CD8-positive, alpha-beta memory T cell (primary cell): ENCODE measurements at places on chromosomes 7 and 10.

DNA sequence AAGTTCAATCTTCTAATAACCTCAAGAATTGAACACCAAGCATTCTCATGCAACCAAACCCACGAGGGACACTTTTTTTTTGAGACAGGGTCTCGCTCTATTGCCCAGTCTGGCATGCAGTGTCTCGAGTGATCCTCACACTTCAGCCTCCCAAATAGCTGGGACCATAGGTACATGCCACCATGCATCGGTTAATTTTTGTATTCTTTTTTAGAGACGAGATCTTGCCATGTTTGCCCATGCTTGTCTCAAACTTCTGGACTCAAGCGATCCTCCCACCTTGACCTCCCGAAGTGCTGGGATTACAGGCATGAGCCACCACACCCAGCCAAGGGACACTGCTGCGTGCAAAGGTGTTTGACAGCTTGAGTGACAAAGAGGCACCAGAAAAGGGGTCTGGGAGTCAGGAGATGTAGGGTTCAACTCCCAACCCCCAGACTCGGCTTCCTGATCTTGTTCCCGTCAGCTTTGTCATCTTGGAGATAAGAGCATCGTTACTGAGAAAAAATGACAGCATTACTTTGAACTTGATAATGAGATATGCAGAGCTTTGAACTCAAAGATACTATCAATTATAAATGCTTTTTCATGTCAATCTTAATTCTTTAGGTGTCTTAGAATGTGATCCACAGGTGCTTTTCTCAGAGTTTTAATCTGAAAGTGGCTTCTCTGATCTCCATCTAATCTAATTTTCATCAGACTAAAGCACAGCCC is 1.6 kb upstream of the CYTH3 start:
- DNase-seq: no peak

GRCh38 chr10:93503075-93503474 is 6.7 kb downstream of the CEP55 start:
- no peak for DNase-seq

DNA sequence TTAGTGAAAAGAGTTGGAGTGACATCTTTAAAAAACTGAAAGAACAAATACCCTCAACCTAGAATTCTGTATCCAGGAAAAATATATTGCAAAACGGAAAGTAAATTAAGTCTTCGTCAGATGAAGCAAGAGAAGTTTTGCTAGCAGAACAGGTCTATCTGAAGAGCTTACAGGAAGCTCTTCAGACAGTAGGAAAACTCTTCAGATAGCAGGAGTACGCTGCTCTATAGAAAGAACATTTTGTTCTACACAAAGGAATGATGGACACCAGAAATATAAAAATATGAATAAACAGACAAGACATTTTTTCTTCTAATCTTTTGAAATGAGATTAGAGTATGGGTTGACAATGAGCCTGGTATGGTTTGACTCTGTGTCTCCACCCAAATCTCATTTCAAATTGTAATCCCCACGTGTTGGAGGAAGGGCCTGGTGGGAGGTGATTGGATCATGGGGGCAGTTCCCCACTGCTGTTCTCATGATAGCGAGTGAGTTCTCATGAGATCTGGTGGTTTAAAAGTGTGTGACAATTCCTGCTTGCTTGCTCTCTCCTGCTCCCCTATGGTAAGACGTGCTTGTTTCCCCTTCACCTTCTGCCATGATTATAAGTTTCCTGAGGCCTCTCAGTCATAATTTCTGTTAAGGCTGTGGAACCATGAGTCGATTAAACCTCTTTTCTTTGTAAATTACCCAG is 567.3 kb downstream of the AUTS2 start:
- no peak for DNase-seq

GRCh38 chr10:102758240-102758932 is 14.6 kb downstream of the WBP1L start:
- DNase-seq: no peak

GRCh38 chr7:10429031-10429430 is 544.6 kb upstream of the PHF14 start:
- DNase-seq: no peak

GRCh38 chr7:14899030-14899429 is 3.5 kb downstream of the DGKB start:
- no peak for DNase-seq

- no peak for DNase-seq
Observed at GRCh38 chr10:126538439-126539135, 131.9 kb downstream of the C10orf90 start.

DNA sequence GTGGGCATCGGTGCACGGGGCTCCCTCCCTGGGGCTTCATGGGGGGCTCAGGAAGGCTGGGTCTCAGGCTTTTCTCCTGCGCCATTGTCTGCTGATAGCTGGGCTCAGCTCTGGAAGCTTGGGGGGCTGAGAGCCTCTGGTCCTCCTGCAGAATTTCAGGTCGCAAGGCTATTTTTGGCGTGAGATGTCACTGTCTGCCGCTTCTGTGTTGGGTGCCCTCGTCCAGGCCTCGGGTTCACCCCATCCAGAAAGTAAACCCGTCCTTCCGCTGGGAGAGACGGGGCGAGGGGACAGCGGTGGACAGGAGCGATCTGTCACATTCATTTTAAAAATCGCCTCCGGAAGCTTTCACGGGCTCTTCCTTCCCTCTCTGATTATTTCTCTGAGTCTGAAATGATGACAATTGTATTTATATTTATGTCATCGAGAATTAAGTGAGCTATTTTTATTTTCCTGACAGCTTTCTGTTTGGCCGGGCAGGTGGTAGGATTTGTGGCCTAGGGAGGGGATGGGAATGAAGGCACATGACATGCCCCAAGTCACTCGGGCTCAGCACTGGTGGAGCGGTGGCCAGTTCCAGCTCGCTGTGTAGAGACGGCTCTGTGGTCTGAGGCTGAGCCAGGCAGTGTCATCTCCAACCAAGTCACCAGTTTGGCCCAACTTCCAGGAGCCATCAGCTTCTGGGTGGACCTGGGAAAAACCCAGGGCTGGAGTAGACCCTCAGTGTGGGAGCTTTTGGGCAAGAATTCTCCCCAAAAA is 40.7 kb upstream of the AP5Z1 start:
- DNase-seq: no peak

DNA sequence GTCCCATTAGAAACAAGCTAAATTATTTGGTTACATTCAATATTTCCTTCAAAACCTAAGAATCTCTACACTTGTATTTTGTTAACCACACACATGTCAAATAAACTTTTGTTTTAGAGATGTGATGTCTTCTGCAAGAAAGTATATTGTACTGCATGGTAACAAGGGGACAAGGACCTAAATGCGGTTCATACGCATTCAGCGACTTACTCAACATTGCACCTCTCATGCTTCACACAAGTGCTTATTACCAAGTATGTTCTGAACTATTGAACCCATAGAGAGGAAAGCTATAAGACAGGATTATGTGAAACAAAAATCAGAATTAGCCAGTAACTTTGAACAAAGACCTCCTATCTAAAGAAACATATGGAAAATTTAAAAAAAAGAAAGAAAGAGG is 68.3 kb downstream of the CREB5 start:
- DNase-seq: no peak

- DNase-seq: no peak
Observed at GRCh38 chr10:125190946-125191345, 30.6 kb upstream of the CTBP2 start.

DNA sequence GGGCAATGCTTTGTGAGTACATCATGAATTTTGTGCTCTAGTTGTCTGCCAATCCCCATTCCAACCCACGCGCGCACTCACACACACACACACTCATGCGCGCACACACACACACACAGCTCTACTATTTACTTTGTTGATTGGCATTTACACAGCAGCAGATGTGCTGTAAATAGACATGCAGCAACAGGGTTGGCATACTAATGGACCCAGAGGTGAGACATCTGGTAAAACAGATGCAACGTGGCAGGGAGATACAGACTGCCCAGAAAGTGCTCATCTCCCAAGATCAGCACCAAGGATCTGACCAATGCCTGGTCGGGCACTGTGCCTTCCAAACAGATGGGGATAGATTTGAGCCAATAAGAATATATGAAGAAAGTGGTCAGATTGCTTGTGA is 873.0 kb downstream of the SORCS3 start:
- DNase-seq: no peak

DNA sequence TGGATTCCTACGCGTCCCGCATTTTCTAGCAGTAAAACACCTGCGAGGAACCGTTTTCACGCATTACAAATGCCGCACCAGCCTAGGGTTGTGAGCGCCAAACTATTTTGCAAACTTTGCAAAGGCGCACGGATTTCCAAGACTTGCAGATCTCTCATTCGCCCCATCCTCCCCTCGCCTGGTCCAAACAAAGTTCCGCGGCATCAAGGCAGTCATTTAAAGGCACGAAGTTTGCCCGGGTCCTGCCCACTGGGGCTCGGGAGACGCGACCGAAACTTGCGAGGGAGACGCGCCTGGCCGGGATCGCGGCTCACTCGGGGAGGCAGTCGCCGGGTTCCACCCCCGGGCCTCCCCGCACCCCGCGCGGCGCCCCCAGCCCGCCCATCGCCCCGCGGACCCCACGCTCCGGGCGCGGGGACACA is 613 bp downstream of the USP6NL start:
- DNase-seq: no peak

DNA sequence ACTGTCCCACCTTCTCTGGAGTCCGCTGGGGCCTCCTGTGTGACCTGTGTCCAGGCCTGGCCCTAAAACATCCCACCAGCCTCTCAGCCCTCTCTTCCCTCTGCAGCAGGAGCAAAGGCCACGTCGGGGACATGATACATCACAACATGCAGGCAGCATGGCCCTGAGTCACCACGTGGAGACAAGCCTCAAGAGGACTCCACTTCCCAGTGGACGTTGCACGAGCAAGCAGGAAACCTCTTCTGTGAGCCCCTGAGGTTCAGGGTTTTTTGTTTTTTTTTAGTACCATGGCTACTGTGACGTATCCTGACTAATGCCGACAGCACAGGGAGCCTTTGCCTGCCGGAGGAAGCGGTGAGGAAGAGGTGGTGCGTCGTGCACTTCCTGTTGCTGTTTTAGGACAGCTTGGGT is 165.9 kb downstream of the DNAJB6 start:
- DNase-seq: peak; percentile 84

GRCh38 chr10:110205051-110205675 is 2.2 kb upstream of the MXI1 start:
- no peak for DNase-seq

GRCh38 chr10:62580396-62580795 is 206.2 kb downstream of the ZNF365 start:
- no peak for DNase-seq

DNA sequence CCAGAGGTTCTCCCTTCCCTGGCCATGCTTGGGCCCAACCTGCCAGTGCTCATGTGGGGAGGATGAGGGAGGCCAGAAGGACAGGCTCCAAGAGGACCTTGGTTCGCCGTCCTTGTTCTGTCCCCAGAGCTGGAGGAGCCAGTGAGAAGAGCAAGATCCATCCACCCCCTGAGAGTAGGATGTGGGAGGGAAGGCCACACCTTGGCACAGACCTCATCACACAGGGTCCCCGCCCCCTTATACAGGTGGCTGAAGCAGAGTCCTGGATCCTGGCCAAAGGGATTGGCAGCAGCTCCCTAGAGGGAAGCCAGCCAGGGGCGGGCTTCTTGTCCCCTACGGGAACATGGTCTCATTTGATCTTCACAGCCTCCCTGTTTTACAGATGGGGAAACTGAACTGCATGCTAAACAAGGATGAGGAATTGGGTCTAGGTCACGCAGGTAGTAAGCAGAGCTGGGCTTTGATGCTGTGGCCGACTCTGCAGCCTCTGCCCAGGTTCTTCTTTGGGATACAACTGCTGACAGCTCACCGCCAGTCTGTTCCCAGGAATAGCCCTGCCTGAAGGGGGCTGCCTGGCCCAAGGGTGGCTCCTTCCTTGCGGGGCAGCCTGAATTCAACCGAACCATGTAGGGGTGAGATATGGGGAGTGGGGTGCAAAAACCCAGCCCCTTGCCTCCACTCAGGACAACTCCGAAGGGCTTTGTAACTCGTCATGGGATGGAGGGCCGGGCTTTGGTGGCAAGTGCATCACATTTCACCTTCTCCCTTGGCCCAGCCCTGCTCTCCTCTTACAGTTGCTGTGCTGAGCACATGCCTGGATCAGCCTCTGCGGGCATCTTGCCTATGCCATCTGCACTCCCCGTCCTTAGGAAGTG is 62.2 kb upstream of the KDM7A start:
- no peak for DNase-seq

- peak; percentile 24 for DNase-seq
Observed at GRCh38 chr7:78039790-78040776, 241.5 kb downstream of the PHTF2 start.

GRCh38 chr10:29438271-29438670 is 149.4 kb downstream of the LYZL1 start:
- no peak for DNase-seq

- no peak for DNase-seq
Observed at GRCh38 chr10:19730907-19731217, 85.4 kb upstream of the PLXDC2 start.

- DNase-seq: no peak
Observed at GRCh38 chr10:127427926-127428325, 121.2 kb upstream of the NPS start.

GRCh38 chr10:100909501-100910263 is 3.1 kb upstream of the SLF2 start:
- DNase-seq: no peak

- no peak for DNase-seq
Observed at GRCh38 chr7:100171840-100172239, 3.4 kb upstream of the GAL3ST4 start.

DNA sequence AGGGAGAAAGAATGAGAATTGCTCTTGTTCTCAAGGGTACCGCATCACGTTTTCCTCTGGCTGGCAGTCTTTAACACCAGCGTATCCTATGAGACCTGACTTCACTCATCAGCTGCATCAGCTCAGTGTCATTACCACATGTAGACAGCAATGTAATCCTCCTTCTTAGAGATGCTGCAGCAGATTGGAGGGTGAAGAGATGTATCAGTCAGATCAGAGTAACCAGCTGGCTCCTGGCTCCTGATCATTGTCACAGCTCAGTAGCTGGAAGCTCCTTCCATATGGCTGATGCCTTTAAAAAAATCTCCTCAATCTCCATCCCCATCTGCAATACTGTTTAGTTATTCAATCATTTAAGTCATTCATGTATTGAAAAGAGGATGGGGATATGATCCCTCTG is 39.7 kb upstream of the EPHB6 start:
- DNase-seq: no peak

DNA sequence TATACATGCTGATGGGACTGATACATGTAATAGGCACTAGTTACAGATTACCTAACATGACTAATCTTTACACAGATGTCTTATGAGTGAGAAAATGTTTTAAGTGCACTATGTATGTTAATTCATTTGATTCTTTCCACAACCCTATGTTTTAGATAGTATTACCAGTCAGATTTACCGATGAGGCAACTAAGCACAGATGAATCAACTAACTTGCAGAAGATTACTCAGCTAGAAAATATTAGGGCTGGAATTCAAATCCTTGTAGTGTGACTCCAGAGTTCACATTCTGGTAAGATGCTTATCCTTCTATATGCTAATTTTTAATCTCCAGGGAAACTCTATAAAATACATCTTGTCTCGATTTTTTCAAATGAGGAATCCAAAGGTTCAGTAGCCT is 964.9 kb downstream of the REEP3 start:
- DNase-seq: no peak

- no peak for DNase-seq
Observed at GRCh38 chr7:68313806-68314205, 1284.5 kb upstream of the AUTS2 start.
